ENCODE measurements at places on chromosomes 11 and 22. TPM values are rescaled to one million over a fixed set of nuclear protein-coding genes. Genes with fewer than 3 reads are reported as not detected.
A peak's percentile ranks its signal among the peaks of the same experiment; 100 is the strongest.

The TMA7B gene
- not detected for total RNA-seq

The NRIP3 gene
- 0.92 TPM for total RNA-seq

The ALDH3B2 gene
- 9.4 TPM for total RNA-seq

The DLG2 gene
- total RNA-seq, result 5.9 TPM

The DSCAML1 gene
- 5.8 TPM for total RNA-seq

The TRIM44 gene
- 70.6 TPM for total RNA-seq

GRCh38 chr11:5291207-5291838, 10.4 kb downstream of the OR51B4 start:
- H3K36me3 ChIP-seq, result no peaks in the 10 kb centered on the region
- H3K4me3 ChIP-seq, result no peak overlapping the region
- no peaks in the 10 kb centered on the region for H3K27me3 ChIP-seq
- no peaks in the 10 kb centered on the region for H3K4me1 ChIP-seq

- H3K36me3 ChIP-seq, result peaks cover 10% of the 10 kb centered on the region
- DNase-seq, result no peak
- H3K4me3 ChIP-seq, result no peak overlapping the region
- H3K27ac ChIP-seq, result peak overlapping the region; percentile 7
Measured at GRCh38 chr11:95999711-96000406, 76.0 kb upstream of the MTMR2 start.

- peaks cover 10% of the 10 kb centered on the region for H3K4me1 ChIP-seq
- peaks cover 6% of the 10 kb centered on the region for H3K27me3 ChIP-seq
- peaks cover 5% of the 10 kb centered on the region for H3K36me3 ChIP-seq
- H3K4me3 ChIP-seq, result no peak overlapping the region
Measured at GRCh38 chr11:93484716-93485115, 58.5 kb downstream of the SMCO4 start.

DNA sequence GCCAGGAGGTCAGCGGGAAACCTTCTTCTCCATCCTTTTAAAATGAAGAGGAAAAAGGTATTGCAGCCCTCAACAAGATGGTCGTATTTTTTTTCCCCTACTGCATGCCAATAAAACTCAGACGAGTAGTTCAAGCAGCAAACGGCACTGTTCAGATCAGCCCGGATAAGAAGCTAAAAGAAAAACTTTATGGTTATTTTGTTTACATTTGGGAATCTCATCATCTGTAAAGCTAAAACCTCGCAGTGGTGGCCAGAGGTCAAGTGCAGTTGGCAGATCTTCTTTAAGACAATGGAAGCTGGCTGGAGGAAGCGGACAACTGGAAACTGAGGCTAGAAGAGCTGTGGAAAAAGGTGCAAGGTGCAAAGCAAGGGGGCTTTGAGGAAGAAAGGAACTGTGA, 31.0 kb upstream of the CHRM4 start:
- DNase-seq, result no peak
- H3K27ac ChIP-seq, result no peak overlapping the region
- no peaks in the 10 kb centered on the region for H3K27me3 ChIP-seq
- H3K4me3 ChIP-seq, result no peak overlapping the region
- peaks cover 22% of the 10 kb centered on the region for H3K36me3 ChIP-seq
- peaks cover 22% of the 10 kb centered on the region for H3K4me1 ChIP-seq

DNA sequence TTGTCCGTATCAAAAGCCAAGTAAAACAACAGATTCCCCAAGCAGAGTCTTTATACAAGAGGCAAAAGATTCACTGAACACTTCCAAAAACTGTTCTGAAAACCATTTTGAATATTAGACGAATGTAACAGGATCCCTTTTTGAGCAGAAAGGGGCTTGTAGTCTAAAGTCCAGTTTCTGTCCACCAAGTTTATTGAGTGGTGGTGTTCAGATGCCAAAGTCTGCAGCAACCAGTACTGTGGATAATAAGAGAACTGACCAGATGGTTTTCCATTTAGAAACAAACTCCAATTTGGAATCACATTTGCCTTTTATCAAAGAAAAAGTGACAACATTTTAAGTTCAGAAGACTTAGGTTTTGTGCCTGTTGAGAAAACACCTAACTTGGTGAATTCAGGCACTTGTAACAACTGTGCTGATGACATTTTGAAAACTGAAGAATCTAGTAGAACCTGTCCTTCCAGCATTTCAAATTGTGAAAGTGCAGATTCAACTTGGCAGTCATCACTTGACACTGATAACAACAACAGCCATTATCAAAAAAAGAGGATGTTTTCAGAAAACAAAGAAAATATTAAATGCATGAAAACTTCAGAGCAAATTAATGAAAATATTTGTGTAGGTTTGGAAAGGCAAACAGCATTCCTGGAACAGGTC, 217.1 kb downstream of the CSNK2A3 start:
- peak overlapping the region; percentile 83 for H3K27ac ChIP-seq
- no peaks in the 10 kb centered on the region for H3K36me3 ChIP-seq
- H3K4me3 ChIP-seq, result peak overlapping the region; percentile 73

GRCh38 chr11:92636543-92637188, 332.8 kb upstream of the MTNR1B start:
- no peak overlapping the region for H3K27ac ChIP-seq
- H3K4me3 ChIP-seq, result no peak overlapping the region
- peaks cover 23% of the 10 kb centered on the region for H3K4me1 ChIP-seq
- H3K36me3 ChIP-seq, result peaks cover 5% of the 10 kb centered on the region
- H3K27me3 ChIP-seq, result no peaks in the 10 kb centered on the region
- DNase-seq, result no peak

DNA sequence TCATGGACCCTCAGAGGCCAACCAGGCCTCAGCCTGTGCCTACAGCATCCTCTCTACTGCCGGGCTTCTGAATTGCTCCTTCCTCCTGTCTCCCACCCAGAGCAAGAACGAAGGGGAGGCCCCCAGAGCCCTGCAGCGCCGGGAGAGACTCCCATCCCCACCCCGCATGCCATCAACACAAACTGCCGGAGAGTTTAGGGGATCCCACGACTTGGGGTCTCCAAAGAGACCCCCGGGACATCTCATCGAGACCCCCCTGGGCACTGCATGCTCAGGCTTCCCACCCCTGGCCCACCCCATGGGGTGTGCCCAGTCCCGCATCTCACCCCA, 8.3 kb upstream of the CD81 start:
- DNase-seq, result no peak
- no peaks in the 10 kb centered on the region for H3K4me1 ChIP-seq
- H3K27ac ChIP-seq, result no peak overlapping the region
- no peak overlapping the region for H3K4me3 ChIP-seq

DNA sequence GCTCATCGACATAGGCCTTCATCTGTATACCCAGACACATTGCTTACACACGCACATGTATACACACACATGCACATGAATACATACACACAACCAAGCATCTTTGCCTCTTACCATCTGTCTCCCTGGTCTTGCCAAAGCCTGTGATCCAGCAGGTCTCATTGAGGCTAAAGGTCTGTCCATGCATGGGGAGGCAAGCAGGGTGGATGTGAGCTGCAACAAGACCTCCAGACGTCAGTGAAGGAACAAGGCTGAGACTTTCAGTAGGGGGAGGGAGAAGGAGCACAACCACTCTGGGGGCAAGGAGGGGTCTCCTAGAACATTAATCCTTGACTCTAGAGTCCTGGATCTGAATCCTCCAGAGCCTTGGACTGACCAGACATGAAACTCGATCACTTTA, 23.7 kb downstream of the TMPRSS13 start:
- DNase-seq, result no peak
- peaks cover 25% of the 10 kb centered on the region for H3K4me1 ChIP-seq
- H3K27ac ChIP-seq, result no peak overlapping the region
- no peaks in the 10 kb centered on the region for H3K36me3 ChIP-seq
- H3K27me3 ChIP-seq, result no peaks in the 10 kb centered on the region
- H3K4me3 ChIP-seq, result no peak overlapping the region

- H3K4me3 ChIP-seq, result peak overlapping the region; percentile 95
- no peaks in the 10 kb centered on the region for H3K27me3 ChIP-seq
- H3K36me3 ChIP-seq, result no peaks in the 10 kb centered on the region
- peak overlapping the region; percentile 95 for H3K27ac ChIP-seq
- DNase-seq, result no peak
Measured at GRCh38 chr11:75815345-75816168, 547 bp downstream of the UVRAG start.

- no peak overlapping the region for H3K4me3 ChIP-seq
- peaks cover 17% of the 10 kb centered on the region for H3K4me1 ChIP-seq
- H3K36me3 ChIP-seq, result peaks cover 8% of the 10 kb centered on the region
- H3K27ac ChIP-seq, result peak overlapping the region; percentile 48
Measured at GRCh38 chr22:39306456-39307361, 12.7 kb downstream of the RPL3 start.
